SHP77 (cell line): ENCODE measurements at places on chromosomes 2 and 18.

DNA sequence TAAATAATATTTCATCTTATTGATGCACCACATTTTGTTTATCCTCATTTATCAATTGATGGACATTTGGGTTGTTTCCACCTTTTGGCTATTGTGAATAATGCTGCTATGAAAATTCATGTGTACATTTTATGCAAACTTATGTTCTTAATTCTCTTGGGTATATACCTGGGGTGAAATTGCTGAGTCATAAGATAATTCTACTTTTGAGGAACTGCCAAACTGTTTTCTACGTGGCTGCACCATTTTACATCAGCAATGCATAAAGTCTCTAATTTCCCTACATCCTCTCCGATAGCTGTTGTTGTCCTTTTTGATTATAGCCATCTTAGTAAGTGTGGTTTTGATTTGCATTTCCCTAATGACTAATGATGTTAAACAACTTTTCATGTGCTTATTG, 116.5 kb upstream of the DLX2 start:
- no peak for DNase-seq

DNA sequence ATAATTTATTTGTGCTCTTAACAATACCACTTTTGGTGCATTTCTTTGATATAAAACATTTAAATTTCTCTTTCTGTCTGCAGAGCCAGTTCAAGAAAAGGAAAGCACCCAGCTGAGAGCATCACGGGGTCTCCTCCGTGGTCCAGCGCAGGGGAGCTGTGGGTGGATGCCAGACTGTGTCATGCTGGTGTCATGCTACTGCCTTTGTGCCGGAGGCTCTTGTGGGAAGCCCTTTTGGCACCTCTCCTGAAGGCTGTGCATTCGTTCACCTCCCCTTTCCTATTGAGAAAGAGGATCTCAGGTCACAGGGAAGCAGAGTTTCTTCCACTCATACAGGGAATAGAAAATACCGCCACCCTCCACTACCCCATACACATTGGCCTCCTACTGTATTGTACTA, 450.4 kb downstream of the GALR1 start:
- no peak for DNase-seq

- DNase-seq = peak; percentile 19
Observed at GRCh38 chr2:79860228-79861058, 347.6 kb downstream of the CTNNA2 start.

- no peak for DNase-seq
Observed at GRCh38 chr2:173989884-173990215, 24.7 kb upstream of the SP3 start.

- DNase-seq = no peak
Observed at GRCh38 chr2:100196786-100197494, 54.5 kb upstream of the AFF3 start.

GRCh38 chr2:78020491-78020890, 498.3 kb upstream of the LRRTM4 start:
- no peak for DNase-seq

GRCh38 chr2:229220254-229220653, 50.8 kb downstream of the PID1 start:
- peak; percentile 9 for DNase-seq

- DNase-seq = no peak
Observed at GRCh38 chr2:113200736-113201490, 27.1 kb downstream of the PSD4 start.

- DNase-seq = peak; percentile 100
Observed at GRCh38 chr2:54330162-54330925, 74.3 kb upstream of the TSPYL6 start.

- peak; percentile 35 for DNase-seq
Observed at GRCh38 chr2:67516899-67517530, 119.9 kb downstream of the ETAA1 start.

- DNase-seq = no peak
Observed at GRCh38 chr2:196112418-196113034, 43.9 kb upstream of the DNAH7 start.

- no peak for DNase-seq
Observed at GRCh38 chr18:57475903-57476302, 40.7 kb downstream of the ONECUT2 start.

DNA sequence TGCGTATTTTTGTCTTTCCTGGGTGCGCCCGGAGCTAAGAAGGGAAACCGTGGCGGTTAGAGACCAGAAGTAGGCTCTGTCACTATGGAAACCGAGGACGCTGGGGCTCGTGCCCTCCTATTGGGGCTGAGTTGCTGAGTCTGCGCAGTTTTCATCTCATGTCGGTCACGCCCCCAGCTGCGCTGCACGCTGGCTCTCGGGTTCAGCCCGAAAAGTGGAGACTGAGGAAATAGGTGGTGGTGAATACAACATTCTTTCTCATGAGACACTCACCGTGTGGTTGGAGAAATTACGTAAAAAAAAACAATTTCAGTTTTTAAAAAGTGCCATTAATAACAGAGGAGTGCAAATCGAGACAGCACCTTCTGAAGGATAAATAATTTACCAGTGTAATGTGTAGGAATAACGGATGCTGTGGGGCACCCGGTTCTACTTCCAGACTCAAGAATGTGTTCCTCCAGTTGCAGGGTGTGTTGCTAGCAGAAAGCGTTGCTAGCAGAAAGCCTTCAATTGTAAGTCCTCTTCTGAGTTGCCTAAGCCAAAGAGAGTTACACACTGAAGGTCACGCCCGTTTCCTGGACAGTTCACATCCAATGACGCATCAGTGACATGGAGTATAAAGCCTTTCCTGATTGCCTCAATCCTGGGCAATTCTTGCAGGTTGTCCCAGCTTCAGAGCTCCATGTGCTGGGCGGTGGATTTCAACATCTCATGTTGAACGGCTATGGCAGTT, 20.4 kb upstream of the CXXC1 start:
- DNase-seq = peak; percentile 90

DNA sequence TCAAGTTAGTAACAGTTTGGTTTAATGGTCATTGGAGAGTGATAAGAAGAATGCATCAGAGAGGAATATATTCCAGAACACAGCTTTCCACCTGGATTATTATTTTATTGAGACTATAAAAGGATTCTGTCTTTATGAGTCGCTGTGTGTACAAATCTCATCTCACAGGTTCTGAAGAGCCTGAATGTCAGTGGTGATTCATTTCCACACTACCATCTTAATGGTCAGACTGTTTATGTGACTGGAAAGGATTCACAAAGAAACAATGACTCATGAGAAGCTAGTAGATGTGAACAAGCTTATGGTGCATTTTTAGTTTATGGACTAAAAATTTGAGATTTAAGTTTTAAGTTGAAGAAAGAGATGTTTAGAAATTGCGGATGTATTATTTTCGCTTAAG, 685.4 kb upstream of the NRXN1 start:
- DNase-seq = no peak

DNA sequence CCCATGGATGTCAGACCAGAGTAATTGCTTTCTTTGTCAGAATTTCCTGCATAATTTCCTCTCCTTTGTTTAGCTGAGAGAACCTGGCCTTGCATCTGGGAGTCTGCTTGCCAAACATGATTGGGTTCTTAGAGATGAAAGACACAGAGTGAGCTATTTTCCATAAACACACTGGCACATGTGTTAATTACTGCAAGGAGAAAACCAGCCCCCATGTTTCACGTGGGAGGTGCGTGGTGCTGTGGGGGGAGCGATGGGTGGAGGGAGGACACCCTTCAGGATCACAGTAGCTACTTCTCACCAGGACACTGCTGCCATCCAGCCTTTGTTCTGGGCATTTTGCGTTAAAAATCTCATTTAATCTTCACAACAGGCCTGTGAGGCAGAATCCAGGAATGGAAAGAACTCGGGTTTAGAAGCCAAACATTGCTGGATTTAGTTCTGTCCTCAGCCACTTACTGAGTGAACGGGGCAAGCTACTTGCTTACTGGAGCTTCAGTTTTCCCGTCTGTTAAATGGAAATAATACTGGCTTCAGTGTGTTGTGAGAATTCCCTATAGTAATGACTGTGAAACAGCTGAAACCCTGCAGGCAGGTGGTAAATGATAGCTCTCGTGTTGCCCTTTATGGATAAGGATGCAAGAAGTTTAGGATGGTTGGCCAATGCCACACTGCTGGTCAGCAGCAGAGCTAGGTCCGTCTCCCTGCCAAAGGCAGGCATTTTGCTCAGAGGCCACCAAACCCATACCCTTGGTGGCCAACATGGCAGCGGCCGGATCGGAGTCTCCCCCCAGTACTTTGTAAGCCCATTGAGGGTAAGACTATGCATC, 100.1 kb upstream of the ASAP2 start:
- peak; percentile 29 for DNase-seq

DNA sequence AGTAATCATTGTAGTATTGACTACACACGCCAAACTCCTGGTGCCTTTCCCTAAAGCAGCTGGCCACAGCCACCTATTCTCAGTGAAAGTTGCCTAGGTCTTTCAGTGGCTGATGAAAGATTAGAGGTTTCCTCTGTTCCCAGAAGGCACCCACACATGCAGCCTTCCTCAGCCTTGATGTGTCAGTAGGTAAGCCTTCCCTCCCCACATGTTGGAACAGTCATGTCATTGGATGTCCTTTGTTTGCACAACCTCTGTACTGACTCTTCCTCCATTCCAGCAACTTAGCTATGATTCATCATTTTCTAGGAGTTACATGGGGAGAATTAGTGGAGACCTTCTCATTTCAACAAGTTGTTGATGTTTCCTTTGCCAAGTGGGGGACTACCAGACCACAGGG, 630.8 kb upstream of the SLC39A10 start:
- DNase-seq = no peak

DNA sequence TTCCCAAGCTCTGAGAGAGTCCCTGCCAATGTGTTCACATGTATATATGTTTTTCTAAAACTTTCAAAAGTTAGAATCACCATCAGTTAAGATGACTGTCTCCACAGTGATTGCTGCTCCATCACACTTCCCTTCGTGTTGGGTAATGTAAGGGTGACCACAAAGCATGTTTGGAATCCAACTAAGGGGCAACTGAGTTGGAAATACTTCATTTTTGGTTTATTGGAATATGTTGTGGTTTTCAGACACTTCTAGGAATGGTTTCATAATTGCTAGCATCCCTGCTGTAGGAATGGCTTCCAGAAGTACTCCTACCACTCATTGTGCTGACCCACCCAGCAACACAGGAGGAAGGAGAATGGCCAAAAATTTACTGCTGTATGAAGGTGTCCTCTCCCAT, 212.5 kb upstream of the GULP1 start:
- no peak for DNase-seq

DNA sequence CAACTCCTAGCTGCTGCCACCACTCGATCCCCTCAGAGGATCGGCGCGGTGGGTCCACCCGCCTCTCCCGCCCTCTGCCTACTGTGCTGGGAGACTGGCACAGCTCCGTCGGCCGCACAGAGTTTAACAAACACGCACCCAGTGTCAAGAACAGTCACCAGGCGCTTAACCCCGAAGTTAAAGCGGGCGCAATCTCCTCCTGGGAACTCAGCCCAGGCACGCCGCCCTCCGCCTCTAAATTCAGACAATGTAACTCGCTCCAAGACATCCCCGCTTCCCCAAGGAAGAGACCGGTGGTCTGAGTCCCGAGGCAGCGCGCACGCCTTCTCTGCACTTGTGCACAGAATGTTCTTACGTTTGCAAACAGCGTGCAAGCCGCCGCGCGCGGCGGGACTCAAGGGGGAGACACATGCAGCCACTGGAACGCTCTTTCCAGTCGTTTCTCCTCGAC, 533 bp downstream of the CXCR4 start:
- DNase-seq = peak; percentile 18

DNA sequence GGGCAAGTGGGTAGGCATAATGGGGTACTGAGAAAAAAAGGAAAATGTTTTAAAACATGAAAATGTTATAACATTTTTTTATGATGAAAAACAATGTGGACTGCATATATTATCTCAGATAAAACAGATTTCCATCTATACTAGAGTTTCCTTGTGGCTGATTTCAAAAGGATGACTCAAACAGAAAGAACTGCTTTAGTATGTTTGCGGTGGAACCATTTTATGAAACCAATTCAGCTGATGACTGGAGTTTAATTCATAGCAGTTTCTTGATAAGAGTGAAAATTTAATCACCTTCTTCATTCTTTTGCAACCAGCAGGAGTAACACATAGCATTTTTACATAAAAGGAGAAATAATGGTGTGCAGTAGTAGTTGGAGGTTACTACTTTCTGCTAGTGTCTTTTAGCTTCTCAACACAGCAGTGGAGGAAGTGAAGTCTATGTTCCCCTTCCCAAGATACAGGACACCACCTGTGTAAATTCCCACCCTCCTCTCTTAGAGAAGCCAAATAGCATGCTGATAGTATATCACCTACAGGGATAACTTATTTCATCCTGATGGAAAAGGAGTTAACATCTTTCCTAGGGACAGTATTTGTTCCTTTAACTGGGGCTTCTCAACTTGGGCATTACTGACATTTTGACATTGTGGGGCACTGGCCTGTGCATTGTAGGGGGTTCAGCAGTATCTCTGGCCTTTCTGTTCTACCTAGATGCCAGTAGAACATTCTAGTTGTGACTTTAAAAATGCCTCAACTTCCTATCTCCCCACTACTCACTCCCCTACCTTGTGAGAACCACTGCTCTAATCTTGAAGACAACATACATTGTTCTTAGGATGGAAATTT, 29.9 kb downstream of the PELI1 start:
- DNase-seq = no peak

- DNase-seq = no peak
Observed at GRCh38 chr2:206867006-206867405, 72.3 kb upstream of the CPO start.

DNA sequence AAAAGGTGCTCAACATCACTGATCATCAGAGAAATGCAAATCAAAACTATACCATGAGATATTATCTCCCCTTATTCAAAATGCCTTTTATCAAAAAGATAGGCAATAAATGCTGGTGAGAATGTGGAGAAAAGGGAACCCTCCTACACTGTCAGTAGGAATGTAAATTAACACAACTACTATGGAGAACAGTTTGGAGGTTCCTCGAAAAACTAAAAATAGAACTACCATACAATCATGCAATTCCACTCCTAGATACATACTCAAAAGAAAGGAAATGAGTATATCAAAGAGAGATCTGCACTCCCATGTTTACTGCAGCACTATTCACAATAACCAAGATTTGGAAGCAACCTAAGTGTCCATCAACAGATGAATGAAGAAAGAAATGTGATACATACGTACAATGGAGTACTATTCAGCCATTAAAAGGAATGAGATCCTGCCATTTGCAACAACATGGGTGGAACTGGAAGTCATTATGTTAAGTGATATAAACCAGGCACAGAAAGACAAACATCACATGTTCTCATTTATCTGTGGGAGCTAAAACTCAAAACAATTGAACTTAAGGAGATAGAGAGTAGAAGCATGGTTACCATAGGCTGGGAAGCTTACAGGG, 63.8 kb downstream of the MAP4K3 start:
- DNase-seq = no peak

DNA sequence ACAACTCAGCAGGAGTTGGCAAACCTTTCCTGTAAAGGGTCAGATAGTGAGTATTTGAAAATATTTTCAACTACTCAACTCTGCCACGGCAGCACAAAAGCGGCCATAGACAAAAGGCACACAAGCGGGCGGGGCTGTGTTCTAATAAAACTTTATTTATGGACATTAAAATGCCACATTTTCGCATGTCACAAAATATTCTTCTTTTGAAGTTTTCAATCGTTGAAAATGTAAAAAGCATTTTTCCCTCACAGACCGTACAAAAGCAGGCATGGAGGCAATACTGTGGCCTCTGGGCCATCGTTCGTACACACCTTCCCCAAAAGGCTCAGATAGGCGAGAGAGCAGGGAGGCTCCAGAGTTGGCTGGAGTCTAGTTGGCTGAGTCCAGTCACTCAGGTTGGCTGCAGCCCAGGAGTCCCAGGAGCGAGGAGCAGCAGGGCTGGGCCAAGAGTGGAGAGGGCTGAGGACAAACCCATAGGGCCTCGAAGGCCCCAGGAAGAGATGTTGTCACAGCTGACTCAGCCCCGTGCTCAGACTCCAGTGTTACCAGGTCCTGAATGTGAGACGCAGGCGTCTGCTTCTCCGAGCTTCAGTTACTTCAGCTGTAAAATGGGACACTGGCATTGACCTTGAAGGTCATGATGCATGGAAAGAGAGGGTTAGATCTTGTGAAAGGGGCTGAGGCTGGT, 42.5 kb downstream of the SDC1 start:
- DNase-seq = peak; percentile 28
